ENCODE measurements at places on chromosomes 7 and 10.

DNA sequence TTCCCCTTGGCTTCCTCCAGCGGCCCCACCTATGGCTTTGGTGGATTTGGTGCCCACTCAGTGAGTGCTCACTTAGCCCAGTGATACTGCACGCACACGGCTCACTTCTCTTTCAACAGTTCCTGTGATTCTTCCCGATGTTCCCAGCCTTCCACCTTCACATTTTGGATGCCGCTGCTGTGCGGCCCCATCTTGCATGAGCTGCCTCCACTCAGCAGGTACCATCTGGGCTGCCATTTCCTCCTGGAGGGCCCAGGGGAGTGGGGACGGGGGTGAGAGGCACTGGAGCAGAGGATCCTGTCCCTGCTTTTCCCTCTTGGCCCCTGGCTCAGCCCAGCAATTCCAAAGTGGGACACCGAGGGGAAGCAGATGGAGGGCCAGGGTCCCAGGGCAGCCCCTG lies 323.3 kb upstream of the ZNF32 start:
- no peak for DNase-seq

DNA sequence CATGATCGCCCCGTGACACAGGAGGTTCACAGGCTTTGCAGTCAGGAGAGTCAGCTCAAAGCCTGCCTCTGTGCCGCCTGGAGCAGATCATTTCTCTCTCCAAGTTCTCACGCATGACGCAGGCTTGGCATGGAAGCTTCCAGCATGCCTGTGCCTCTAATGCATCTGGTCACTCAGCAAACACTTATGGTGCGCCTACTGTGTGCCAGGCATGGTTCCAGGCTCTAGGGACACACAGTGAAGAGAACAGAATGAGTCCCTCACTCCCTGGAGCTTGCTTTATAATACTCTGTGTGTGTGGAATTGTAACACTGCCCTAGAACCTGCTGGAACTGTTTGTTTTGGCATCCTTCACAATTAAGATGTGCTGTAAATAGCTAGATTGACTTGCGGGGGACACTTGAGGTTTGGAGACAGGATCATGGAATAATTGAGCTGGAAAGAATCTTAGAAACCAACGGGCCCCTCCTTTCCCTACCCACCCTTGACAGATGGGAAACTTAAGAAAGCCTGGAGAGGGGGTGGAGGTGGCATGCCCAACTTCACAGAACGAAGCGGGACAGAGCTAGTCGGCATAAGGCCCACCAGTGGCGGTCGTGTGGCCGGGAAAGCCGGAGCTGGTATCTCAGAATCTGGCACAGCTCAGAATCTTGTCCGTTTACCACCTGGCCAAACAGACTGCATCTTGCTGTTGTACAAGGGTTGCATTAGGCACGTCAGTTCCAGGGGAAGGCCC lies 4.6 kb upstream of the MYH16 start:
- DNase-seq: no peak

DNA sequence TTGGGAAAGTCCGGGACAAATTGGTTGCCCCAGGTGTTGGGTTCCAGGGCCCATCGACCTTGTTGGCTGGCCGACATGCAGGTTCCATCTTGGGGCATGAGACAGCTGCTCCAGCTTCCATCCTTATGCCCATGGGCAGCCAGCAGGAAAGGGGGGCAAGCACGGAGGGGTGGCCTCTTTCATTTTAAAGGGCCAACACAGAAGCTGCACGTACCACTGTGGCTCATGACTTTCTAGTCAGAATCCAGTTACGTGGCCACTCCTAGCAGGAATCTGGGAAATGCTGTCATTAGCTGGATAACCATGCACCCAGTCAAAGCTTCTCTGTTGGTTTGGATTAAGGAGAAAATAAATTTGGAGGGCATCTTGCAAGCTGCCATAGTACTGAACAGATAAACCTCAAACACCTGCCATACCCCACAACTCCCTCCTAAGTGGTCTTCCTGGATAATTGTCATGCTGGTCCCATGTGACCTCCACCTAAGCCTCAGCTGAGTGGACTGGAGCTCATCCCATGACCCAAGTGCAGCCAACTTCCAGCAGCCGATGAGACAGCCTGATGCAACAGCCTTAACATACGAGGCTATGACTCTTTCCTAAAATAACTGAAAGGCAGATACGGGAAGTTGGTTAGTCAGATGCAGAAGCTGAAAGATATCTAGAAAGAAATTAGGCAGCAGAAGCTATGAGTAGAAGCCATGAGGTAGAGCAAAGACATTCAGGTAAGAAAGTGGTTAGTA lies 21.4 kb upstream of the GSDME start:
- DNase-seq: no peak

- DNase-seq: no peak
These were observed 92.1 kb downstream of the CCDC71L start for GRCh38 chr7:106568680-106569499.

- no peak for DNase-seq
These were observed 53.3 kb upstream of the SP8 start for GRCh38 chr7:20839987-20840386.

DNA sequence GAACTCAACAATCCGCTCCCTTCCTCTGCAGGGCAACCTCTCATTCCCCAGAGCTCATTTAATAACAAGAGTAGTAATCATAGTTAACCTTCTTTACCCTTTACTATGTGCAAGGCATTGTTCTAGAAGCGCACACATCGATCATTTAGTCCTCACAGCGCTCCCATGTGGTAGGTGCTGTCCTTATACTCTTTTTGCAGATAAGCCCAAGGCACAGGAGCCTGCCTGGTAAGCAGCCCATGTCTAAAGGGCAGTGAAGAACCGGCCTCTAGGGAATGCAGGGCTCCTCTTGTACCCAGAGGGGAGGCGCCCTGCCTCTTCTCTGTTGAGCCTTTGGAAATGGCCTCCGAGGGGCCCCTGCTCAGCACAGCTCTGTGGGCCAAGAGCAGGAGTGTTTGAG lies 14.3 kb downstream of the CHST3 start:
- no peak for DNase-seq

DNA sequence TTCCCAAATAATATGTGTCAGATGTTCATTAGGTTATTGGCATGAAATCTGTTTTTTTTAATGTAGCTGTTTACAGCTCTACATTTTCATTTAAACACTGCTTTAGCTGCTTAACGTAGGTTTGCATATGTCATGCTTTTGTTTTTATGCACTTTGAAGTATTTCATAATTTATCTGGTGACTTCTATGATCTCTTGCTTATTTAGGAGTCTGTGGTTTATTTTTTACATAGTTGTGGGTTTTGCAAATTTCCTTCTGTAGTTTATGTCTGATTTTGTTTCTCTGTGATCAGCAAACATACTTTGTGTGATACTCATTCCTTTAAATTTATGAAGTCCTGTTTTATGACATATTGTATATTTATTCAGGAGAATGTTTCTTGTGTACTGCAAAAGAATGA lies 606.5 kb upstream of the PFKP start:
- DNase-seq: no peak

DNA sequence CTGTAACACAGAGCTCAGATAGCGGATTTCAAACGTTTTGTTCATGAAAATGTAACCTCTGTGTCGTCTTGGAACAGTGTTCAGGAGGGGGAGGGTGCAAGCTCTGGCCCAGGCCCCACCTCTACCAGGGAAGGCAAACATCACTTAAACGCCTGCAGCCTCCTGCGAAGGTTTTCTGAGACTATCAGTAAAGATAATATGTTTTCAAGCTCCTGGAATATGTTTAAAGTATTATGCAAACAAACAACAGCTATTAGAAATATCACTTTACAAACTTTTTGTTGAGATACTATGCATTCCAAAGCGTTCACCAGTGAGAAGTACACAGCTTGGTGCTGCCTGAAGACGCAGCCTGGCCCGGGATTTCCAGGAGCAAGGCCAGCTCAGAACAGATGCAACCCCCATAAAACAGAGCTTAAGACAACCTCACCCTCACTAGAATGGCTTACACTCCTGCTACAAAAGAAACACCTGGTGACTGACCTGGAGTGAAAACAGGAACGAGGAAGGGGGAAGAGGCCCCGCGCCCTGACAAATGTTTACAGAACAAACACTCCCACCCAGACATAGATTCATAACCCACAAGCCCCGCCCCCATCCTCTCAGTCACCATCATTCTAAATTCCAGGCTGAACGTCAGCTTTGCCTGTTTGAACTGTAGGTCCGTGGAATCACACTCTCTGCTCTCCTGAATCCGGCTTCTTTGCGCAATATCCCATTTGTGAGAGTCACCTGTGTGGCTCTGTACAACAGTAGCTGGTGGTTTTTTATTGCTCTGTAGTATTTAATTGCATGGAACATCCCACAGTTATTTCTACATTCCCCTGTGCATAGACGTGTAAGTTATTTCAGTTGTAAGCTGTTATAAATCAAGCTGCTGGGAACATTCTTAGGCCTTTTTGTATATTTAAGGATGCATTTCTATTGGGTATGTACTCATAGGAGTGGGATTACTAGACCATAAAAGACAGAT lies 155.0 kb downstream of the PTPRN2 start:
- DNase-seq: no peak

GRCh38 chr7:107742678-107743566 lies 1.0 kb upstream of the CBLL1 start:
- DNase-seq: peak; percentile 53

DNA sequence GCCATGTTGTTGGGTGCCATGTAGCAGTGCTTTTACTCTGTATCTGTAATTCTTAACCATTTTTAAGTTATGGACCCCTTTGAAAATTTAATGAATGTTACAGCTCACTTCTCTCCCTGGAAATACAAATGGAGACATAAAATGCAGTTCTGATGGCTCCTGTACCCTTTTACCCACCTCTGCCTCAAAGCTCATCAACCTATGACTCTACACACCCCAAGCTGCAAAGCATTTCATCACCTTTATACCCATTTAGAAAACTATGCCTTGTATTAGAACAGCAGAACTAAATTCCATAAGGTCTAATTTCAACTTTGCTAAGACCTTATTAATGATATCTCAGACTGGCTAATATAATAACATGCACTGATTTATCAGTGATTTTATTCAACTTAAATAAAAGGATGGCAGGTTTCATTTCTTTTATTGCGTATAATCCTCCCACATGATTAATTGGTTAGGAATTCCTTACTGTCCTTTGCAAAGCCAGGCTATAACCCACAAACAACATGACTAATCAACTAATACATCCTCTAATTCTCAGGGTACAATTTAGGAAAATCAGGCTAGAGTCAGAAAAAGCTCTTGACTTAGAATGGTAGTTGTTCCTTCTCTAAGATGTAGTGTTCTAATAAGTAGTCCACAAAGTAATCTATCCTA lies 68.1 kb downstream of the CPEB3 start:
- DNase-seq: no peak

- DNase-seq: no peak
These were observed 300.6 kb downstream of the DNAJB6 start for GRCh38 chr7:157637216-157637949.

DNA sequence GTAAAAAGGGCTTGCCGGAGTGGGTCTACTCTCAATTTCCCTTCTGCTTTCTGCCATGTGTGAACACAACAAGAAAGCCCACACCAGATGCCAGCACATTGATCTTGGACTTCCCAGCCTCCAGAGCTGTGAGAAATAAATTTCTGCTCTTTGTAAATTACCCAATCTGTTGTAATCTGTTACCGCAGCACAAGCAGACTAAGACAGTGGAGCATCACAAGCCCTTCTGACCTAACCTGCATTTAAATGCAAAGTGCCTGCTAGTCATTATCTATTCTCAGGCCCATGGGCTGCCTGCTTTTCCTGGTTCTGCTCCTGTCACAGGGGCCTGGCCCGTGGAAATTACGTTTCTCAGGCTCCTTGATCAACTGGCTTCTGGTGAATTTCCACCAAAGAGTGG lies 199.3 kb upstream of the AUTS2 start:
- no peak for DNase-seq

GRCh38 chr7:126370038-126370668 lies 882.6 kb downstream of the GRM8 start:
- no peak for DNase-seq

DNA sequence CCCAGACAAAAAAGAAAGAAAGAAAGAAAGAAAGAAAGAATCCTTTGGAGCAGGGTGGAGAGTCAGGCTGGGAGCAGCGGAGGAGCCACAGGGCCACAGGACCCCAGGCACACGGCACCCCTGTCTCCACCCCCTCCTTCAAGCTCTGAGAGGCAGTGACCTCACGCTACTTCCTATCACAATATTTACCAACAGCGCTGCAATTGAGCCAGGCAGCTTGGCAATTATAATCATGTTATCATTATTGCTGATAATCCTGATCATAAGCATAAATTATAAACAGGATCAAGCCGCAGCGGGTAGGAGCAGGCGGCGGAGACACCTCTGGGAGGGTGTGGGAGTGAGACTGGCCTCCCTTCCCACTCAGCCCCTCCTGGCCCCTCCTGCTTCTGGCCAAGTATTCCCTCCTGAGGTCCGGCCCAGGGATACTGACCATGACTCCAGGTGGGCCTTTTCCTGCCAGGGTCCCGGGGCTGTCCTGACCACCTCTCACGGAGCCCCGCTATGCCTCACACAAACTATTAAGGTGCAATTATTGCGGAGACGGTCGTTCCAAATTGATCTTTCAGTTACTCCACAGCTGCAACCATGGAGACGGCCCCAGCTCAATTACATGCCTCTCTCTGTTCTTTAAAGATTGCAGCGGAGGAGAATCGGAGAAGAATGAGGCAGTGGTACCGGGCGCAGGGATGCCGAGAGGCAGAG lies 10.0 kb upstream of the GTF2IRD1 start:
- no peak for DNase-seq

DNA sequence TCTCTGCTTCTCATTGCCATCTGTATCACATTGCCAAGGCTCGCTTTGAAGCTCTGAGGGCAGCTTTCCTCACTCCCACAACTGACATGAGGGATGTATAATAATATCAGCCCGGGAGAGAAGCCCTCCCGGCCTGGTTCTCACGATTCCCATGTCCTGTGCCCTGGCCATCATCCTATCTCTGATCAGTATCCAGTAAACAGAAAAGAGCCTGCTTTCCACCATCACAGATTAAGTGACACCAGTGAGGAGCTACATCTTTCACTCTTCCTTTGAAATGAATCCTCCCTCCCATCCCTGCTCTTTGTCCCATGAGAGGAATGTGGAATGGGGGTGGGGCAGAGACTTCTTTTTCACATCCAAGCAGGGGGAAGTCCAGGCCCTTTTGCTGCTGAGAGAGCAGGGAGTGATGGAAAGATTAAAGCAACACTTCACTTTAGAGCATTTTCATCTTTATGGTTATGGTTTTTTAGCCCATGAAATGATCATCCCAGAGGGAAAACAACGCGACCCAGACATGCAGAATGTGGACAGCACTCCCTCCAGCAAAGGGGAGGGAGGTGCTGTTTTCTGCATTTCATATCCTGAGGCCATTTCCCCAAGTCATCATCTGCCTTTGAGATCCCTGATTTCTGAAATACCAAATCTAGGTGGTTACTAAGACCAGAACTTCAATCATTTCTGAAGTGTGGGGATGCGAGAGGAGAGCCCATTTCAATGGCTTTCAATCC lies 84.6 kb upstream of the LYZL1 start:
- DNase-seq: no peak

GRCh38 chr10:42475168-42476098 lies 162.9 kb downstream of the ZNF33B start:
- DNase-seq: no peak

- DNase-seq: no peak
These were observed 3.3 kb downstream of the PLEKHS1 start for GRCh38 chr10:113754768-113755167.

DNA sequence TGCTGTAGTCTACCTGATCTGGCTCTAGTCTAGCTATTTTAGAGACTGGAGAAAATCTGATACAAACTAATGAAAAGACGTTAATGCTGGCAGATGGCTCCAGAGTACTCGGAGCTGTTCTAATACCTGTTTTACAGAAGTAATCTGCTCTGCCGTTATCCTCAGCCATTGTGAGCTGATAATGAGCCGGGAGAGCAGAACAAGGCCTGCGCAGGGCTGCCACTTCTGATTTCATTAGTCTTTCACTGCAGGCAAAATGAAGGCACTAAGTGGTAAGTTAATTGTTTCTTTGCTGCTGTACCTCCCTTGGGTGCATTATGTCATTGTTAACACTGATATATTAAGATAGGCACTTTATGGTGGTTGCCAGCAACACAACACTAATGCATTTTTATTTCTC lies 456.4 kb upstream of the PFKP start:
- DNase-seq: no peak

Measured in endothelial cell (in vitro differentiated cells).